WTC11 (cell line): ENCODE measurements at places on chromosomes 13 and 19.

DNA sequence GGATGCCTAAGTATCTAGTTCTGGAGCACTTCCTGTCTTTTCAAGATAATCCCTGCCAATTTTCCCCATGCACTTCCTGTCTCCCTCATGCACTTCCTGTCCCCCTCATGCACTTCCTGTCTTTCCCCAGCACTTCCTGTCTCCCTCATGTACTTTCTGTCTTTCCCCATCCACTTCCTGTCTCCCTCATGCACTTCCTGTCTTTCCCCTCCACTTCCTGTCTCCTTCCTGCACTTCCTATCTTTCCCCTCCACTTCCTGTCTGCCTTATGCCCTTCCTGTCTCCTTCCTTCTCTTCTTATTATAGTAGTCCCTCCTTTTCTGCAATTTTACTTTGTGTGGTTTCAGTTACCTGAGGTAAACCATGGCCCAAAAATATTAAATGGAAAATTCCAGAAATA lies 3.0 kb upstream of the TNNT1 start:
- DNase-seq: no peak

GRCh38 chr13:113172419-113172926 lies 14.0 kb downstream of the PROZ start:
- no peak for DNase-seq

DNA sequence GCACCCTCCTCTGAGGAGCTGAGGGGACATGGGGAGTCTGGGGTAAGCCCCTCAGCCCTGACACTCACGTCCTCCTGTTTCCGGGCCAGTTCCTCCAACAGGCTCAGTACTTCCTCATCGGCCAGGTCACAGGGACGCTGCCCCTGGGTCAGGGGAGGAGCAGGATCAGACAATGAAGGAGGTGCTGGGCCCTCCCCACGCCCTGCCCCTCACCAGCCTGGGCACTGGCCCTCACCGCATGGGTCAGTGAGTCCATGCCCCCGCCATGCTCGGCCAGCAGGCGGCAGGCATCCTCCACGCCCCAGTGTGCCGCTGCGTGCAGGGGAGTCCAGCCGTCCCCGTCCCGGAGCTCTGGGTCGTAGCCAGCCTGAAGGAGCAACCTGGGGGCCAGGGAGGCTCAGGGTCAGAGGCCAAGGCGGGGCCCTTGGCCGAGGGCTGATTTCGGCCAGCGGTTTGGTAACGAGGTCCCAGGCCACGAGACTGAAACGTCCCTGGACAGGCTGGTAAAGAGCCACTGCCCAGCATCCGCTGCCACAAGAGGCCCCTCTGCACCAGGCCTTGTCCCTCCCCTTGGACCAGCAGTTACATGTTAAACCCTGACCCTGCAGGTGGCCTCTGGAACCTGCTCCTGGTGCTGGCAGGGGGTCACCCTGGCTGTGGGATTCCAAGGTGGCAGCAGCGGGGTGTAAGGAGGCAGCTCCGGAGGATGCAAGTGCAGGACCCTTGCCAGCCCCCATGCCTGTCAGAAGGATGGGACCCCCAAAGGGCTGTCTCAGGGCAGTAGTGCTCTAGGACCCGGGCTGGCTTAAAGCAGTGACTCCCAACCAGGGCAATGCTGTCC lies 18.5 kb downstream of the PPP1R12C start:
- DNase-seq: no peak

- peak; percentile 83 for DNase-seq
These were observed 21.9 kb upstream of the CPB2 start for GRCh38 chr13:46126552-46127357.

DNA sequence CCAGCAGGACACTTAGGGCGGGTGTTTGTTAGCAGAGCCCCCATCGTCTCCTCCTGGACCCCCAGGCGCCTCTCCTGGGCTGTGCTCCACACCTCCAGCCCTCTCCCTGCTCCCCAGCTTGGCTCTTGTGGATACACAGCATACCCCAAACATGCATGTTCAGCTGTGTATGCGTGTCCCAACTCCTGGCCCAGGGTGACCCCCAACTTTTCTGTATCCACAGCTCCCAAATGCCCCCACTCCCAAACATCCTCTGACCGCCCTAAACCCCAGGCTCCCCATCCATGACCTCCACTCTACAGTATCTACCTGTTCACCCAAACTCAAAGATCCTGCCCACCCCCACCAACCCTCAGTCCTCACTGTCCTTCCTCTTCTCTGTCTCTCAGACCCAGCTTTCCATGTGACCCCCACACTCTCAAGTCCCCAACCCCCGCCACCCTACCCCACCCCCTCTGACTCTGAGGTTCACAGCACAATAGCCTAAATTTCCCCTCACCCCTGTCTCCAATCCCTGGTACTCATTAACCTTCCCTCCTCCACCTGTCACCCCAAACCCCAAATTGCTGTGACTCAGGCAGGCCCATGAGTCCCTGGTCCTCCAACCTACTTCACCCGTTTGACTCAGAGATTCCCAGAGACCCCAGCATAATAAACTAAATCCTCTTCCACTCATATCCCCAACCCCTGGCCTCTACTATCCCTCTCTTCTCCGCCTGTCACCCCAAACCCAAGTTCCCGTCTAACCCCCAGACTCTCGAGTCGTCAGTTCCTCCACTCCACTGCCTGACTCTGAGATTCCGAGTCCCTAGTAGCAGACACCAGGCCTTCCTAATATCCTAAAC lies 968 bp downstream of the UBE2M start:
- DNase-seq: no peak

DNA sequence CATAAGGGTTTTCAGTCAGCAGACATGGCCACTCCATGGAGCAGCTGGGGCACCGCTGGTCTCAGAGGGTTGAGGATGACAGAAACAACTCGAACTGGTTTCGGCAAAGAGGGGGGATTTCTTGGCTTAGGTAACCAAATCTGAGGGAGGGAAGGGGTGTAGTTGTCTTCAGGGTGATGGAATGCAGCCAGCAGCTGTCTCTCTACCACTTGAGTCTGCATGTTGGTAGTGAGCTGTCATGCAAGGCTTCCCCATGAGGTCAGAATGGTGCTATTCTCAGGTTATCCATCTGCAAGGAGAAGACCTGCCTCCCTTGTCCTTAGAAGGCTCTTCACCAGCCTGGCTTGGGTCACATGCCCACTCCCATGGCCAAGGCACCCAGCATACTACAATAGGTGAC lies 55.6 kb upstream of the PEG3 start:
- no peak for DNase-seq

DNA sequence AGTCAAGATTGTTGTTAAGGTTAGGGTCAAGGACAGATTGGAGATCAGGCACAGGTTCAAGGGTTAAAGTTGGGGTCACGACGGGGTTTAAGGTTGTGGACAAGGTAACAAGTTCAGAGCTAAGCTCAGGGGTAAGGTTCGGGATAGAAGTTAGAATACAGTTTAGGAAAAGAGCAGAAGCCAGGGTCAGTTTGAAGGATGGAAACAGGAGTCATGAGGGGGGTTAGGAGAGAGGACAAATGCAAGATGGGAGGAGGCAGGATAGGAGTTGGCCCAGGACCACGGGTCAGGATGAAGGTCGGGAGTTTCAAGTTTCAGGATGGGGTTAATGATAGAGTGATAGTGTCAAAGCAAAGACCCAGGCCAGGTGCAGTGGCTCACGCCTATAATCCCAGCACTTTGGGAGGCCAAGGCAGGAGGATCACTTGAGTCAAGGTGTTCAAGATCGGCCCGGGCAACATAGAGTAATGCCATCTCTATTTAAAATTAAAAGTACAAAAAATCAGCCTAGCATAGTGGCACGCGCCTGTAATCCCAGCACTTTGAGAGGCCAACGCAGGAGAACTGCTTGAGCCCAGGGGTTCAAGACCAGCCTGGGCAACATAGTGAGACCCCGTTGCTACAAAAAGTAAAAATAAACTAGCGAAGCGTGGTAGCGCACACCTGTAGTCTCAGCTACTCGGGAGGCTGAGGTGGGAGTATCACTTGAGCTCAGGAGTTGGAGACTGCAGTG lies 7.7 kb downstream of the NPHS1 start:
- DNase-seq: no peak

- DNase-seq: no peak
These were observed 47.7 kb downstream of the GSX1 start for GRCh38 chr13:27839809-27840467.

GRCh38 chr13:66778461-66778860 lies 451.7 kb downstream of the PCDH9 start:
- no peak for DNase-seq

DNA sequence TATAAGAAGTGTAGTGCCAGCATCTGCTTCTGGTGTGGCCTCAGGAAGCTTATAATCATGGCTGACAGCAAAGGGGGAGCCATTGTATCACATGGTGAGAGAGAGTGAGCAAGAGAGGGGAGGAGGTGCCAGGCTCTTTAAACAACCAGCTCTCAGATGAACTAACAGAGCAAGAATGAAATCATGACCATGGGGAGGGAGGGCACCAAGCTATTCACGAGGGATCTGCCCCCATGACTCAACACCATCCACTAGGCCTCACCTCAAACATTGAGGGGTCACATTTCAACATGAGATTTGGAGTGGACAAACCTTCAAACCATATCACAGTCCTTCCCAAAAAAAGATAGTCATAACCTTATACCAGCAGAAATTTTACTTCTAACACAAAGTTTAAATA lies 174.0 kb downstream of the GPC5 start:
- DNase-seq: no peak

- DNase-seq: no peak
These were observed 673 bp downstream of the ZNF486 start for GRCh38 chr19:20167651-20168122.

DNA sequence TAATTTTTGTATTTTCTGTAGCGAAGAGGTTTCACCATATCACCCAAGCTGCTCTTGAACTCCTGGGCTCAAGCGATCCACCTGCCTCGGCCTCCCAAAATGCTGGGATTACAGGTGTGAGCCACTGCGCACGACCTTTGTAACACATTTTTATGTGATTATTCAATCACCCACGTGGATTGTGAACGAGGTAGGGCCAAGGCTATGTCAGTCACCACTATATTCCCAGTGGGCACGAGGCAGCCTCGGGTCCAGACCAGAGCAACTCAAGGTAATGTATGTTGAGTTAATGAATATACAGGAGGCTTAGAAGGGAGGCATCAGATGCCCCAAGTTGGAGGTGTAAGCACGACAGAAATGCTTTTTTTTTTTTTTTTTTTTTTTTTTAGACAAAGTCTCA lies 8.9 kb downstream of the PTGIR start:
- DNase-seq: no peak

- no peak for DNase-seq
These were observed 665 bp downstream of the ZNF497 start for GRCh38 chr19:58361900-58362271.

- DNase-seq: no peak
These were observed 277.5 kb downstream of the DNAJC15 start for GRCh38 chr13:43300865-43301264.

GRCh38 chr19:52142001-52142595 lies 2.4 kb upstream of the ZNF616 start:
- no peak for DNase-seq

- peak; percentile 60 for DNase-seq
These were observed 12.4 kb downstream of the MAST3 start for GRCh38 chr19:18109733-18110608.

- no peak for DNase-seq
These were observed 14.1 kb downstream of the PRAM1 start for GRCh38 chr19:8488365-8488764.

DNA sequence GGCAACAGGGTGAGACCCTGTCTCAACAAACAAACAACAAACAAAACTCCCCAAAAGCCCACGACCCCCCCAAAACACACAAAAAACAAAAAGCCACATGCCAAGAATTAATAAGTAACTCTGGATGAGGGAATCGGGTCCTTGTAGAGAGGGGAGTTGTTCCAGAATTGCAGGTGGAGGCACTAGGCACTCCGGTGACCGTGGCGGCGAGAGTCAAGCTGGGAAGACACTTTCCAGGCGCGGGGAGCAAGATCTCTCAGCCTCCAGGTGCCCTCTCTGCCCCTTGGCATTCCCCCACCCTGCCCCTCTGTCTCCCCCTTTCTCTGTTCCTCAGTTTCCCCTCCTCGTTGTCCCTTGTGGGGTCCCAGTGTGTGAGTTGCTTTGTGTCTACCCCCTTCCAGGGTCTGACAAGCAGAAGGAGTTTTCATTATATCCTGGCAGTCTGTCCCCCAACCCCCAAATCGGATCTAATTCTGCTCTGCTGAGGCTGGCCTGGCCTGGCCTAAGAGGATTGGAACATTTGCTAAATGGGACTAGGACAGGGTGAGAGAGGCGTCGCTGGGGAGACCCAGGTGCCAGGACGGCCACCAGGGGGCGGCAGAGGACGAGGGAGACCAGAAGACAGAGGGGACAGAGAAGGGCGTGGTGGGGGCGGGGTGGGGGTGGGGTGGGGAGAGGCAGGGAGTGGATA lies 8.3 kb upstream of the CRX start:
- peak; percentile 98 for DNase-seq

DNA sequence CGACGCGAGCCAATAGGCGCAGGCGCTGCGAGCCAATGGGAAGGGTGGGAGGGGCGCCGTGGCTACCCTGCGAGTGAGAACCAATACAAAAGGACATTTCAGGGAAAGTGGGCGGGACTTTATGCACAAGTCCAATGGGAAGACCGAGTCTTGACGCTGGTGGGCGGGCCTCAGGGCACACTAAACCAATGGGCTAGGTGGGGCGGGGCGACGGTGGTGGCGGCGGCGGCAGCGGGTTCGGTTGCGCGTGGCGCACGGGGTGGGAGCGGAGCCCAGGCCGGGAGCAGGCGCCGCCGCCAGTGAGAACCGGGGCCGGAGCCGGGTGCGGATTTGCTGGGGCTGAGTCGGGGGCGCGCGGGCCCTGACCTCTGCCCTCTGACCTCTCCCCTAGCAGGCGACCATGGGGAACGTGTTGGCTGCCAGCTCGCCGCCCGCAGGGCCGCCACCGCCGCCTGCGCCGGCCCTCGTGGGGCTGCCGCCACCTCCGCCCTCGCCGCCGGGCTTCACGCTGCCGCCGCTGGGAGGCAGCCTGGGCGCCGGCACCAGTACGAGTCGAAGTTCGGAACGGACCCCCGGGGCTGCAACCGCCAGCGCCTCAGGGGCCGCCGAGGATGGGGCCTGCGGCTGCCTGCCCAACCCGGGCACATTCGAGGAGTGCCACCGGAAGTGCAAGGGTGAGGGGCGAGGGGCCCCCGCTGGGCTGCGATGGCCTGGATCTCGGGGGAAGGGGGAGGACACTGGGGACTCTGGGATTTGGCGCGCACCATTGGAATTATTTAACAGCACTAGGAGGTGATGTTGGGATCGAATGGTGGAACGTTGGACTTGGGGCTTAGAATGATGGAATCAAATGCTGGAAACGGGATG lies at the start of gene TOMM40:
TOMM40 (plus strand) TSS at position 239 of the 867 bp plus-strand sequence; CDS start at position 401, 162 bp downstream.
- peak; percentile 65 for DNase-seq

DNA sequence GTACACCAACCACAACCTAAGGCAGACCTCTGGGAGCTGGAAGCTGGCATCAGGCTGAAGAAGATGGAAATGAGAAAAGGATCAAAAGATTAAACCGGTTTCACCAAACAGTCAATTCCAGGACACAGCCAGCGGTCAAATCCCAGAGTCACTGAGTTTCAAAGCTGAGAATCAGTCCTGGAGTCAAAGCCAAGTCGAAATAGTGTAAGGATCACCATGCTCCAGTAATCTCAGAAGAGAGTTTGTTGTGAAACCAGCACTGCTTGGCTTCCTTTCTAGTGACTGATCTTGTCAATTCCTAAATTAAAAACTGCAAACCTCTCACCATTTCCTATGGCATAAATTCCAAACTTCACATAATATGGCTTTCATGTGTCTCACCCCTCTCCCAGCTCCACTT lies 198.8 kb downstream of the GPC6 start:
- no peak for DNase-seq
